ENCODE measurements at places on chromosomes 12 and 14. TPM values are rescaled to one million over a fixed set of nuclear protein-coding genes. Genes with fewer than 3 reads are reported as not detected.

CDK4 gene
- total RNA-seq: 48.5 TPM

CLEC14A gene
- 2.9 TPM for total RNA-seq

CDCA3 gene
- total RNA-seq: 10.2 TPM

TPPP2 gene
- total RNA-seq: not detected

DPF3 gene
- 60.9 TPM for total RNA-seq

RFLNA gene
- 8.5 TPM for total RNA-seq

GLI1 gene
- 4.5 TPM for total RNA-seq

PRIM1 gene
- total RNA-seq: 27.9 TPM

GYS2 gene
- total RNA-seq: not detected

PLEKHD1 gene
- 1.3 TPM for total RNA-seq

CARMIL3 gene
- total RNA-seq: 34.0 TPM

ART4 gene
- total RNA-seq: 0.09 TPM

TMEM233 gene
- total RNA-seq: not detected

PYGL gene
- 9.9 TPM for total RNA-seq

All from cerebellum (tissue), 4 donors.